ENCODE measurements at places on chromosomes 11 and 22.

DNA sequence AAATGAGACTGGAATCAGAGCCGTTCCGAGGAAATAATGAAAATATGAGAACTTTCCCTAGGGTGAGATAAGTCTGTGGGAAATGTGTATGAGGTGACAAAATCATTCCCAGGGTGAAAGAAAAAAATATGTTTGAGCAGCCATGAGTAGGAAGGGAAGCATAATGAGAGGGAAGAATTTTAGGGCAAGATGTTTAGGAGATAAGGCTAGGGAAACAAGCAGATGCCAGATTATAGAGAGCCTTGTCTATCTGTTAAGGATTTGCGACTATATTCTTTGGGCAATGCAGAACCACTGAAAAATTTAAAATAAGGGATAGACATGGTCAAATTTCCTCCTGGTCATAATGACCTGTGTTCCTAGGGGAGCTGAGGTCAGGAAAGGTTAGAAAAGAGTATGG, 54.4 kb downstream of the STIM1 start:
- H3K36me3 ChIP-seq = no peaks in the 10 kb centered on the region
- H3K27ac ChIP-seq = no peak overlapping the region

GRCh38 chr11:9138612-9139579, 47.5 kb upstream of the SCUBE2 start:
- peaks cover 55% of the 10 kb centered on the region for H3K36me3 ChIP-seq
- peak overlapping the region; percentile 50 for H3K27ac ChIP-seq
- peaks cover 7% of the 10 kb centered on the region for H3K4me1 ChIP-seq
- H3K27me3 ChIP-seq = no peaks in the 10 kb centered on the region

GRCh38 chr11:96313163-96313562, 29.8 kb downstream of the MAML2 start:
- no peak for DNase-seq
- no peaks in the 10 kb centered on the region for H3K27me3 ChIP-seq
- H3K4me1 ChIP-seq = peaks cover 55% of the 10 kb centered on the region

DNA sequence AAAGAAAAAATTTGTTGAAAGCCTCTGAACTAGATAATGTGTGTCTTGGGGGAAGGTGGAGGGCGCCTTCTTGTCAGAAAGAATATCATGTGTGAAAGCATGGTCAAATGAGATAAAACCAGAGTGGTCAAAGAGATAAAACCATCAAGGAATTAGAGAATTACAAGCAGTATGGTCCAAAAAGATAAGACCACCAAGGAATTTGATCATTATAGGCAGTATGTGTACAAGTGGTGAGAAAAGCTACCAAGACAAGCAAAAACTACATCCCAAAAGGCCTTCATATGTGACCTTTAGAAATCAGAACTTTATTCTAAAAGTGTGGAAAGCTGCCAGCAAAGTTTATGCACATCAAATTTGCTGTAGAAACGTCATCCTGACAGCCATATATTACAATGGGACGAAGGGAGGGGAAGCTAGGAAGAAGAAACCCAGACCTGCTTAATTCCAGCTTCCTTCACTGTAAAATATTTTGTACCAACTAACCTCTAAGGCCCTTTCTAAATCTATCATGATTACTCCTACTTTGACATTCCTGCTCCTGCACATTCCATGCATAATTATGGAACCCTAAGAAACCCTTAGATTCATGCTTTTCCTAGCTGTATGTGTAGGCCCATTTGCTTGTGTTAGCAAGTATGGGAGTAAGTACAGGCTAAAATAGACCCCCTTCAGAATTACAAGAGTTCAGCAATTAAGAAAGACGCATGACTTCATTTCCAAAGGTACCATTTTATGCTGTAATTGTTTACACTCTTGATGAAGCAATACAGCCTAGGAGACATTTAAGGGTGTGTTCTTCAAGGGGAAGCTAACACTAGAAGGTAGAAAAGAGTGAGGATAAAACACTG, 51.6 kb downstream of the LGR4 start:
- H3K36me3 ChIP-seq = no peaks in the 10 kb centered on the region
- H3K4me1 ChIP-seq = peaks cover 12% of the 10 kb centered on the region
- no peak for DNase-seq
- H3K27me3 ChIP-seq = no peaks in the 10 kb centered on the region
- peak overlapping the region; percentile 64 for H3K27ac ChIP-seq
- no peak overlapping the region for H3K4me3 ChIP-seq

GRCh38 chr11:22084056-22084455, 108.8 kb upstream of the ANO5 start:
- no peak for DNase-seq
- no peak overlapping the region for H3K27ac ChIP-seq
- no peaks in the 10 kb centered on the region for H3K4me1 ChIP-seq
- no peaks in the 10 kb centered on the region for H3K27me3 ChIP-seq

DNA sequence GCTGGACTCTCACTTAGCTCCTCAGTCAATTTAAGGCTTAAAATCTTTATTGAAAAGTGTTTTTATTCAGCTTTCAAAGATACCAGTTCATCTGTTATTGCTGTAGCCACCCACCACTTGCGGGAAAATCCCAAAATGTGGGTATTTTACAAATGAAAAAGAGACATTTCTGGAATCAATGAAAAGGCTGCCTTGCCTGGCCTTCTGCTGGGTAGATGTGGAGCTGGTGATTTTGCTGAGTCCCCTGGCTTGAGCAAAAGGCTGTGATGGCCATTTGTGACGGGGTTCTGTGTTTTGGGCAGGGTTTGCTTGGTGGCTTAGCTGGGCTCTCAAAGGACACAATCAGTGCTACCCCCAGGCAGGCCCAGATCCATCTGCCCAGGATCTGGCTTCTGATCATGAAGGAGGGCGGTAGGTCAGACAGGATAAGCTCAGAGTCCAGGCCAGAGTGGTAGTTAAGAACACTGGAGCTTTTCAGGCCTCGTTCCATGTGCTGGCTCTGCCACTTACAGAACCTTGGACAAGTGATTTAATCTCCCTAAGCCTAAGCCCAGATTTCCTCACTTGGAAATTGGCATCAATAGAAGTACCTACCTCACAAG, 36.1 kb downstream of the UBASH3B start:
- H3K4me1 ChIP-seq = no peaks in the 10 kb centered on the region
- no peaks in the 10 kb centered on the region for H3K36me3 ChIP-seq
- H3K27me3 ChIP-seq = no peaks in the 10 kb centered on the region
- DNase-seq = no peak
- H3K27ac ChIP-seq = peak overlapping the region; percentile 64

- H3K27ac ChIP-seq = no peak within 1 kb of the TSS
- H3K4me1 ChIP-seq = peaks cover 7% of the 10 kb centered on the region
- DNase-seq = no peak
- no peaks in the 10 kb centered on the region for H3K27me3 ChIP-seq
- no peaks in the 10 kb centered on the region for H3K36me3 ChIP-seq
Measured at GRCh38 chr22:38957046-38957770, at the start of gene APOBEC3A. APOBEC3A (plus strand) TSS chr22:38957609; CDS start chr22:38957692, 83 bp downstream.

DNA sequence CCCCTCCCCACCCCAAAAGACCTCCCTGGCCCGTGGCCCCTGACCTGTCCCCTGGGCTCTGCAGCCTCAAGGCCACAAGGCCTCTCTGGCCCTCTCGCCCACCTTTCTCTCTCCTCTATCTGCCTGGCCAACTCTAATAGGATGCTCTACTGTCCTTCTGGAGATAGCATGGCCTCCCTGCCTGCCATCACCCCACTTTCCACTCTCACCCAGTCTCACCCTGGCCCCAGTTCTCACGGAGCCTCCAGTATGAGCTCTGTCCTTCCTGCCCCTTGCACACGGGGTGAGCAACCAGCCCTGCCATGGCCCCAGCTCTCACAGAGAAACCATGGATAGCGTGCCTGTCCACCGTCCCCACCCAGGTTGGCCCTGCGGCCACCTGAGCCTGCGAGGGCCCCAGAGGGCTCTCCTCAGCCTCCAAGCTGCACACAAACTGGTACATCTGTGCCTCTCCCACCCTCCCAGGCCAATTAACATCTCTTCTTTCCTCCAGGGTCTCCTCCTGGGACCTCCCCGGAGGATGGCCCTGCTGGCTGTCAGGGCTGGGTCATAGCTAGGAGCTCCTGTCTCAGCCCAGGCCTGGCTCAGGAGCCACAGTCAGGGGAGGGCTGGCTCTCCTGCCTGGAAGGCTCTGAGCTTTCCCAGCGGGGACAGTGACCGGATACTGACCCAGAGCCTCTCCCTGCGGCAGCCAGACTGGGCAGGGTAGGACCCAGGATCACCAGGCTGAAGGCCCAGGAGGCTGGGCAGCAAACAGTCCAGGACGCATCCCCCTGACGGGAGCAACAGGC, 22.3 kb downstream of the RTN4R start:
- no peak overlapping the region for H3K27ac ChIP-seq
- peaks cover 36% of the 10 kb centered on the region for H3K4me1 ChIP-seq
- no peak for DNase-seq
- H3K4me3 ChIP-seq = no peak overlapping the region
- H3K27me3 ChIP-seq = no peaks in the 10 kb centered on the region

DNA sequence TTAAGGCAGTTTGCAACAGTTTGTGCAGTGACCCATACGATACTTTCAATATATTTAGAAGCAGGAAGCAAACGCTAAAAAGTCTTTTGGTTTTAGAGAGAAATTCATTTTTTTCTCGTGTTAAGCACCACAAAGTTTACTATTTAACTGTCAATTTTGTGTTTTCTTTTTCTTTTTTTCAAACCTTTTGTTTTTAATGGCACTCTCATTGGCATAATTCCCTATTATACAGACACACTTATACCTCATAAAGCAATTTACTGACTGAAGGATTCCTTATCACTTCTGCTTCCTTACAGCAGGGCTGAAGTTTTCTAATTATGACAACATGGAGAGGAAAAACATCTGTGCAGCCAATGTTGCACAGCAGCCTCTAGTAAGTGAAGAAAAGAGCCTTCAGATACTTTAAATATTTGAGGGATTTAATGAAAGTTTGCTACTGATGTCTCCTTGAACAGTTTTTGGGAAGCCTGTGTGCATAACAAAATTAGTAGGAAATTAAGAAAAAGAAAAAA, 2191.2 kb downstream of the LRRC4C start:
- H3K36me3 ChIP-seq = no peaks in the 10 kb centered on the region
- H3K27ac ChIP-seq = no peak overlapping the region
- no peaks in the 10 kb centered on the region for H3K27me3 ChIP-seq
- H3K4me3 ChIP-seq = no peak overlapping the region
- DNase-seq = no peak
- H3K4me1 ChIP-seq = no peaks in the 10 kb centered on the region

GRCh38 chr22:20509344-20510047, 2.1 kb downstream of the MED15 start:
- peak overlapping the region; percentile 96 for H3K4me3 ChIP-seq
- no peaks in the 10 kb centered on the region for H3K27me3 ChIP-seq
- no peak for DNase-seq

GRCh38 chr11:64659417-64660144, 63.4 kb downstream of the NRXN2 start:
- H3K36me3 ChIP-seq = no peaks in the 10 kb centered on the region
- DNase-seq = no peak
- no peaks in the 10 kb centered on the region for H3K4me1 ChIP-seq
- no peaks in the 10 kb centered on the region for H3K27me3 ChIP-seq
- no peak overlapping the region for H3K27ac ChIP-seq

DNA sequence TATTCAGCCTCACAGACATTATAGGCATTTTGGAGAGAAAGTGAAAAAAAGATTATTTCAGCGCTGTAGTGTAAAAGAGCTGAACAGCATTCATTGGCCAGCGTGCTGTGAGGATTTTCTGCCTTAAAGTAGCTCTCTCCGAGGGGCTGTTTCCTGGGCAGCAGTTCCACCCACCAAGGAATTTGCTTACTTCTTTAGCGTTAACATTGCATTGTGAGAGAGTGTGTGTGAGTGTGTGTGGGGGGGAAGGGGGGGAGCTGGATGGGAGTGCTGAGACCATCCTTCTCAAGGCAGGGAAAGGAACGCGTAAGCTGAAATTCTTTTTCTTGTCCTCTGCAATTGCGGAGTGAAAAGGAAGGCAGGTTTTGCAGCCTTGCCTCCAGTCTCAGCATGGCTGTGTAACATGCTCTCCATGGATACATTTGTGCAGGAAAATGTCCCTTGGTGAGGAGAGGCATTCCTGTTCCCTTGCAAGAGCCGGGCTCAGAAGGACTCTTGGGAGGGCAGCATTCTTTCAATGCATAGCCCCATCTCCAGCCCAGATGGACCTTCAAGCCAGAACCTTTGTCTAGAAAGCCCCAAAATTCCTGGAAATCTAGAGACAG, 159.9 kb upstream of the NAV2 start:
- H3K27me3 ChIP-seq = no peaks in the 10 kb centered on the region
- no peak overlapping the region for H3K27ac ChIP-seq
- no peaks in the 10 kb centered on the region for H3K36me3 ChIP-seq

DNA sequence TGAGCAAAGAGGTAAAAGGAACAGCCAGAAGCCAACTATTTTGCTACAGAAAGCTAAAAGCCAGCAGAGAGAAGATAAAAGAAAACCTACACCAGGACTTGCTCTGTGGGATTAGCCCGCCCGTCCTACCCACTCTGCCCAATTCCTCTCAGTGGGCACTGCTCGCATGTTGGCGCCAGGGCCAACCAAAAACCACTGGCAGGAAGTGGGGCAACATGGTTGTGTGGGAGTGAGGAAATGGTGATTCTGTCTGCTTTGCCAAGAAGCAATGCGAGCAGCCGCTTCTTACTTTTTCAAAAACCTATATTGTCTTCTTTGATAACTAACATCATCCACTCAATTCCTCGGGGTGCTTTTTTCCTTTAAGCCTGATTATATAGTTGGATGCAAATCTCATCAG, 14.2 kb upstream of the APOA1 start:
- peaks cover 7% of the 10 kb centered on the region for H3K36me3 ChIP-seq
- H3K4me3 ChIP-seq = no peak overlapping the region
- peaks cover 16% of the 10 kb centered on the region for H3K4me1 ChIP-seq
- H3K27ac ChIP-seq = no peak overlapping the region
- DNase-seq = no peak
- H3K27me3 ChIP-seq = no peaks in the 10 kb centered on the region

GRCh38 chr11:47415949-47416472, 7.6 kb downstream of the SLC39A13 start:
- peaks cover 53% of the 10 kb centered on the region for H3K4me1 ChIP-seq
- H3K36me3 ChIP-seq = peaks cover 30% of the 10 kb centered on the region
- H3K27ac ChIP-seq = peak overlapping the region; percentile 84
- no peaks in the 10 kb centered on the region for H3K27me3 ChIP-seq
- no peak for DNase-seq

DNA sequence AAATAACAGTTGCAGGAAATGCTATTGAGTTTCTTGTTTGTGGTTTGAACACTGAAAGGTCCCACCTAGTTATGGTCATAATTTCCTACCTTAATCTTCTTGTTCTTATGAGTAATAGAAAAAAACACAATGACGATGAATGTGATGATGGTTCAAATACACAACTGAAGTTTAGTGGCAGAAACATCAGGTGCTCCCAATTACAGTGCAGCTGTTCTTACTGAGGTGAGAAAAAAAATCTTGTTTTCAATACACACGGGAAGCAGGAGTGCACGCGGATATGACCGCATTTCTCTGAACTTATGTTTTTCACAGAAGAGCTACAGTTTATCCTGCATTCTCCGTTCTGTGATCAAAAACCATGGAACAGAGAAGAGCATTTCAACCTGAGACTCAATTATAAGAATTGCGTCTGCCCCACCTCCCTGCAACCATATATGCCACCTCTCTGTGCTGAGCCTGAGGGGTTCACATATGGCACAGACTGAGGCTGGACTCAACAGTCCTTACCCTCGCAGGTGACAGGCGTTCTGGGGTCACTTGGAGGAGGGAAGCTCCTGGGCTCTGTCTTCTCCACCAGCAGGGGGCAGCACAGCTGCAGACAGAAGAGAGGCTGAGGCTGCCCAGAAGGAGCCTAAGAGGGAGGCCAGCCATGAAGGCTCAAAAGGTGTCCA, 99.7 kb upstream of the IGLL5 start:
- H3K36me3 ChIP-seq = no peaks in the 10 kb centered on the region
- no peak overlapping the region for H3K4me3 ChIP-seq
- no peaks in the 10 kb centered on the region for H3K4me1 ChIP-seq
- H3K27me3 ChIP-seq = no peaks in the 10 kb centered on the region
- DNase-seq = no peak
